ENCODE measurements at places on chromosomes 3 and 15.

DNA sequence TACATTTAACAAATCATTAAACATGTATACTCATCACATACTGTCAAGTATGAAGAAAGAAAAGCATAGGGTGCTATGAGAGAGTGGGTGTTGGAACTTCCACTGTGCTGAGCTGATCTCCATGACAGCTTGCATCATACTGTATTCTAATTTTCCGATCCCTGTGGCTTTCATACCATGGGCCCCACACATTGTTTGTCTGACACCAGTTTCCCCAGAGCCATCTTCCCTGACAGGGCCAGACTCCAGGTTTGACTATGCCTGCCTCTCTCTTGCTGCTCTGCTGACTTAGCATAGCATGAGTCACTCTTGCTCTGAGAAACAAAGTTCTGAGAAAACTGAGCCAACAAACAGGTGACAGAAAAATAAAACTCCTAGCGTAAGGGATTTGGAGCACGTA is 37.0 kb upstream of the CASR start:
- no peaks in the 10 kb centered on the region for H3K36me3 ChIP-seq
- no peak overlapping the region for H3K27ac ChIP-seq
- no peak for DNase-seq
- no peaks in the 10 kb centered on the region for H3K27me3 ChIP-seq
- H3K4me1 ChIP-seq: no peaks in the 10 kb centered on the region
- no peak overlapping the region for H3K4me3 ChIP-seq

GRCh38 chr15:94135486-94136147 is 95.7 kb upstream of the MCTP2 start:
- no peak overlapping the region for H3K27ac ChIP-seq
- no peaks in the 10 kb centered on the region for H3K27me3 ChIP-seq

- DNase-seq: no peak
- no peak overlapping the region for H3K27ac ChIP-seq
- no peaks in the 10 kb centered on the region for H3K36me3 ChIP-seq
Observed at GRCh38 chr3:103406320-103406850, 971.6 kb downstream of the ZPLD1 start.

- no peak for DNase-seq
- H3K27ac ChIP-seq: no peak overlapping the region
- no peaks in the 10 kb centered on the region for H3K4me1 ChIP-seq
- H3K36me3 ChIP-seq: no peaks in the 10 kb centered on the region
- H3K27me3 ChIP-seq: no peaks in the 10 kb centered on the region
Observed at GRCh38 chr15:20271647-20272046, 270.0 kb downstream of the GOLGA6L6 start.

GRCh38 chr15:75902129-75902557 is 1.5 kb upstream of the FBXO22 start:
- H3K4me1 ChIP-seq: peaks cover 4% of the 10 kb centered on the region
- no peak for DNase-seq
- no peaks in the 10 kb centered on the region for H3K36me3 ChIP-seq
- no peaks in the 10 kb centered on the region for H3K27me3 ChIP-seq

DNA sequence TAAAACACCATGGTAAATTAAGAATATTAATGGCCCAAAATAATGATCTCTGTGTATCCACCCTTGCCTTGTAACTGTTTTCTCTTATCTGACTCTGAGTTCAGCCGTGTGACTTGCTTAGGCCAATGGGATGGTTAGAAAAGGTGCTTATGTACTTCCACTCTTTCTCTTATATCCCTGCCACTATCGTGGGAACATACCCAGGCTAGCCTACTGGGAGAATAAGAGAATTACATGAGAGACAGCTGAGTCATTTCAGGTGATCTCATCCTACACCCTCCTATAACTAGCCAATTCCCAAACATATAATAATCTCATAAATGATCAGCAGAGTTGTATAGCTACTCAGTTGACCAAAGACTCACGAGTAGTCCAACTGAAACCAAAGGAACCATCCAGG is 98.3 kb upstream of the ABI3BP start:
- H3K4me3 ChIP-seq: no peak overlapping the region
- no peaks in the 10 kb centered on the region for H3K36me3 ChIP-seq
- no peak overlapping the region for H3K27ac ChIP-seq
- H3K4me1 ChIP-seq: no peaks in the 10 kb centered on the region
- no peak for DNase-seq

GRCh38 chr3:182533394-182533793 is 259.9 kb upstream of the ATP11B start:
- no peak for DNase-seq
- H3K36me3 ChIP-seq: no peaks in the 10 kb centered on the region
- H3K4me1 ChIP-seq: no peaks in the 10 kb centered on the region
- H3K27me3 ChIP-seq: no peaks in the 10 kb centered on the region
- no peak overlapping the region for H3K4me3 ChIP-seq
- H3K27ac ChIP-seq: no peak overlapping the region

DNA sequence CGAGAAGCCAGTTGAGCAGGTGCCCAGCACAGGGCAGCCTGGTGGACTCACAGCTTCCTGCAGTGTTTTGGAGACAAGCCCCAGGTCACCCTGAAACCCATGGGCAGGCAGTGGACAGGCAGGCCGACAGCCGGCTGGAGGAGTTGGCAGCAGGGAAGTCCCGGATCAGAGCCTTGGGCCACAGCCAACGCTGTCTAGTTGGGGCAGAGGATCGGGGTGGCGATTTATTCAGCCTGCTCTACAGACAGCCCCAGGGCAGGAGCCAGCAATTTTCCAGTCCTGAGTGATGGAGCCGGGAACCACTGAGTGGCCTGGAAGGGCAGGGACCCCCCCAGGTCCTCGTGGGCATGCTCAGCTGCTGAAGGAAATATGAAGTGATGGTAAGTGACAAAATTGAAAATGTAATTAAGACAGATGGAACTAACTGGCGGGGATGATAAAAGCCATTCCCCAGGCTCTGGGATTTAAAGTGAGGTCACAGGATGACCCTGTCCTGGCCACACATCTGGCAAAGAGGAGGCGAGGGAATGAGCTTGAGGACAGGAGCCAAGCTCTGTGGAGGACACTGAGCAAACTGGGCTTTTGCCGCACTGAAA is 34.4 kb upstream of the TBC1D21 start:
- no peaks in the 10 kb centered on the region for H3K36me3 ChIP-seq
- DNase-seq: peak; percentile 33
- no peak overlapping the region for H3K4me3 ChIP-seq

GRCh38 chr3:138438896-138439295 is 4.5 kb downstream of the ESYT3 start:
- DNase-seq: no peak
- H3K4me1 ChIP-seq: peaks cover 5% of the 10 kb centered on the region
- no peaks in the 10 kb centered on the region for H3K27me3 ChIP-seq
- H3K27ac ChIP-seq: no peak overlapping the region
- no peak overlapping the region for H3K4me3 ChIP-seq
- no peaks in the 10 kb centered on the region for H3K36me3 ChIP-seq

- H3K4me1 ChIP-seq: peaks cover 3% of the 10 kb centered on the region
- no peak for DNase-seq
- H3K36me3 ChIP-seq: no peaks in the 10 kb centered on the region
- H3K27me3 ChIP-seq: no peaks in the 10 kb centered on the region
- no peak overlapping the region for H3K4me3 ChIP-seq
Observed at GRCh38 chr15:38080651-38081275, 146.3 kb downstream of the TMCO5A start.

- H3K27ac ChIP-seq: no peak overlapping the region
- DNase-seq: no peak
- no peak overlapping the region for H3K4me3 ChIP-seq
- H3K27me3 ChIP-seq: no peaks in the 10 kb centered on the region
- peaks cover under 1% of the 10 kb centered on the region for H3K4me1 ChIP-seq
Observed at GRCh38 chr3:67526246-67526645, 128.2 kb downstream of the SUCLG2 start.

- H3K36me3 ChIP-seq: no peaks in the 10 kb centered on the region
- H3K4me1 ChIP-seq: peaks cover 1% of the 10 kb centered on the region
- no peak for DNase-seq
- no peak overlapping the region for H3K4me3 ChIP-seq
- no peaks in the 10 kb centered on the region for H3K27me3 ChIP-seq
Observed at GRCh38 chr3:99761415-99762165, 56.1 kb upstream of the CMSS1 start.

DNA sequence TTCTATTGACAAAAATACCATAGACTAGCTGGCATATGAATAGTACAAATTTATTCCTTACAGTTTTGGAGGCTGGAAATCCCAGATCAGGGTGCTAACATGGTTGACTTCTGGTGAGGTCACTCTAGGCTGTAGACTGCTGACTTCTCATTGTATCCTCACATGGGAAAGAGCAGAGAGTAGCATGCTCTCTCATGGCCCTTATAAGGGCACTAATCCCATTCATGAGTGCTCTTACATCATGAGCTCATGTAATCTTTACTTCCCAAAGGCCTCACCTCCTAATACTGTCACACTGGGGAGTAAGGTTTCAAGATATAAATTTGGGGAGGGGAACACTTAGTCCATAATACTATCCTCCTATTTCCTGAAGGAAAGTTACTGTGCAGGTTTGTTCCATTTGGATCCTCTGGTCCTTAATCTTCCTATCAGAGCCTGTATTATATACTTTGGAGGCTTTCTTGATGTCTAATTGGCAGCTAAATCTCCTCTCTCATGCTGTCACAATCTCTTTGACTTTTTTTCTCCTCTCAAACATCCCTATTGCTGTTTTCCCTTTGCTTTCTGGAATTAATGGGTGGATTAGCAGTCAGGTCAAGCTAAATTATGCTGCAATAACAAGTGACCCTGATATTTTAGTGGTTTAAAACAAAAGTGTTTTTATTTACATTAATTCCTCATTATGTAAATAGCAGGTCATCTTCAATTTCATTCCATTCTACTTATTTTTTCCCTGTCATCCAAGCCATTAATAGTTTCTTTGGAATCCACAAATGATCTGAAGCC is 23.1 kb upstream of the LEKR1 start:
- H3K27me3 ChIP-seq: no peaks in the 10 kb centered on the region
- H3K4me1 ChIP-seq: no peaks in the 10 kb centered on the region
- DNase-seq: no peak
- no peaks in the 10 kb centered on the region for H3K36me3 ChIP-seq
- H3K4me3 ChIP-seq: no peak overlapping the region
- H3K27ac ChIP-seq: no peak overlapping the region

DNA sequence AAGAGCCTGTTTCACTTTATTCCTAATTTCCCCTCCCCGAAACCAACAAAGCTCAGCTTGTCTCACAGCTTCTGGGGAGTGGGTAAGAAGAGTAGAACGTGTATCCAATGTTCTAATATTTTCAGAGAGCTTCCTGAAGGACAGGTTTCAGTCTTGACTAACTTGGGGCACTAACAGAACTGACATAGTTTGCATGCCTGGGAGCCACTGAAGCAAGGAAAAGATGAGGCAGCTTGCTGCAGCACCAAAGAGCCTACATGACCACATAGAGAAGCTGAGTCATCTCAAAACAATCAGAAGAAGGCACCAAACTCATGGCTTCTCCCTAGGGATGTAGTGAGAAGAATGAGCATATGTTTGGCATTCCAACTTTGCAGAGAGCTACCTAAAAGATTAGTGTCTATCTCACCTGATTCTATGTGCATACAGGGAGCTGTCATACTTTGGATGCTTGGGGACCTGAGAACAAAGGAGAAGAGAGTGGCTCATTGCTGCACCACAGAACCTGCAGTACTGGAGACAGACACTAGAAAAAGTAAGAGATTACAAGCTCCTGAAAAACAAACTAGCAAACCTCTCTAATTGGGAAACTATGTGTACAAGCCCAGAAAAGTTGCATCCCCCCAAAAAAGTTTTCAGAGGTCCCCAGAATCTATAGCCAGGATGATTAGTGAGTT is 86.9 kb downstream of the DCLK3 start:
- H3K36me3 ChIP-seq: no peaks in the 10 kb centered on the region
- no peaks in the 10 kb centered on the region for H3K27me3 ChIP-seq
- H3K4me3 ChIP-seq: no peak overlapping the region
- DNase-seq: no peak
- H3K4me1 ChIP-seq: no peaks in the 10 kb centered on the region
- no peak overlapping the region for H3K27ac ChIP-seq

- H3K27ac ChIP-seq: no peak overlapping the region
- no peaks in the 10 kb centered on the region for H3K27me3 ChIP-seq
- DNase-seq: no peak
- no peak overlapping the region for H3K4me3 ChIP-seq
- peaks cover 2% of the 10 kb centered on the region for H3K4me1 ChIP-seq
- H3K36me3 ChIP-seq: no peaks in the 10 kb centered on the region
Observed at GRCh38 chr3:194100856-194101390, 35.0 kb upstream of the HES1 start.

DNA sequence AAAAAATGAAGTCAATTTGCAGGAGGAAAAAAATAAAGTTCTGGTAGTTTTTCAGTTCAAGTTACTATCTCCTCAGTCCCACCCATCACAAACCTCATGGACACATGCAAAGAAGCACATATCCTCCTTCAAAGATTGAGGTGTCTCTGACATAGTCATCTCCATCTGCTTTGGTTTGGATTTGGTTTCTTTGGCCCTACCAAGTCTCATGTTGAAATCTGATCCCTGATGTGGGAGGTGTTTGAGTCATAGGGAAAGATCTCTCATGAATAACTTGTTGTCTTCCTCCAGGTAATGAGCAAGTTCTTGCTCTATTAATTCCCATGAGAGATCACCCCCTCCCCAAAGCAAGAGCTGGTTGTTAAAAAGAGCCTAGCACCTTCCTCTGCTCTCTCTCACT is 446.8 kb downstream of the IGSF11 start:
- H3K4me1 ChIP-seq: no peaks in the 10 kb centered on the region
- H3K4me3 ChIP-seq: no peak overlapping the region
- H3K27ac ChIP-seq: no peak overlapping the region

DNA sequence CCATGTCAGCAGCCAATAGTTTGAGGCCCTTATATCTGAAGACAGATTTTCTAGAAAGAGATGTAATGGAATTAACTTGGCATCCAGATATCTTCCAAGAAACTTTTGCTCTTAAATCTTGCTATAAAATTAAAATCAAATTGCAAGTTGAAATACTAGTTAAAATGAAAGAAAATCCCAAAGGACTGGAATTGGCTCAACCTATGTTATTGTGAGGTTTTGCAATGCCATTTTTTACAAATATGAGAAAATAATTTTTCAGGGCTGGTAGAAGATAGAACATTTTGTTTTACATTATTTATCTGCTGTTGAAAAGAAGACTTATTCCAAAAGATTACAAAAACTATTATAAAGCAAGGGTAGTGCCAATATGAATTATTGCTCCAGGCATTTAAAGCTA is 92.2 kb upstream of the AGTR1 start:
- H3K4me3 ChIP-seq: no peak overlapping the region
- no peak for DNase-seq
- H3K36me3 ChIP-seq: no peaks in the 10 kb centered on the region
- H3K4me1 ChIP-seq: peaks cover 11% of the 10 kb centered on the region

DNA sequence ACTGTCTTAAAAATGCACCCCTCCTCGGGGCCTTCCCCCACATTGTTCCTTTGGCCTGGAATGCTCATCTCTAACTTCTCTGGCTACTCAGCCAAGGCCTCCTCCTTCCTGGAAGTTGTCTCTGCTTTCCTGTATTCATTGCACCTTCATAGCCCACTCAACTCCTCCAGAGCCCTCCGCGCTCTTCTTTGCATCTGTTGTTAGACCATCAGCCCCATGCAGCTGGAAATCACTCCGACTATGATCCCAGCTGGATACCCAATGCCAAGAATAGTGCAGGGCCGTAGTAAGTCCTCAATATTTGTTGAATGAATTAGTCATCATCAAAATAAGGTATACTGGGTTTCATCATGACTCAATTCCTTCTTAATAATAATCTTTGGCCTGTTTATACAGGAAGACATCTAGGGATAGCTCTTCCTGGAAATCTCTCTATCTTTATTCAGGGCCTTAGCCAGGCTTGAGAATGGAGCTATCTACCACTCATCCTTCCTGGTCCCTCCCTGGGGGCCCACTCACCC is 112.7 kb downstream of the SYNPR start:
- no peak for DNase-seq
- H3K27me3 ChIP-seq: no peaks in the 10 kb centered on the region
- H3K36me3 ChIP-seq: no peaks in the 10 kb centered on the region
- H3K4me3 ChIP-seq: no peak overlapping the region
- H3K4me1 ChIP-seq: no peaks in the 10 kb centered on the region

Measured in ovary (tissue), 10 donors.